Activated naive CD4-positive, alpha-beta T cell treated with anti-CD3 and anti-CD28 coated beads for 36 hours (primary cell): ENCODE measurements at places on chromosomes 7 and 10.

- no peak for DNase-seq
Observed at GRCh38 chr7:157429680-157430224, 92.9 kb downstream of the DNAJB6 start.

DNA sequence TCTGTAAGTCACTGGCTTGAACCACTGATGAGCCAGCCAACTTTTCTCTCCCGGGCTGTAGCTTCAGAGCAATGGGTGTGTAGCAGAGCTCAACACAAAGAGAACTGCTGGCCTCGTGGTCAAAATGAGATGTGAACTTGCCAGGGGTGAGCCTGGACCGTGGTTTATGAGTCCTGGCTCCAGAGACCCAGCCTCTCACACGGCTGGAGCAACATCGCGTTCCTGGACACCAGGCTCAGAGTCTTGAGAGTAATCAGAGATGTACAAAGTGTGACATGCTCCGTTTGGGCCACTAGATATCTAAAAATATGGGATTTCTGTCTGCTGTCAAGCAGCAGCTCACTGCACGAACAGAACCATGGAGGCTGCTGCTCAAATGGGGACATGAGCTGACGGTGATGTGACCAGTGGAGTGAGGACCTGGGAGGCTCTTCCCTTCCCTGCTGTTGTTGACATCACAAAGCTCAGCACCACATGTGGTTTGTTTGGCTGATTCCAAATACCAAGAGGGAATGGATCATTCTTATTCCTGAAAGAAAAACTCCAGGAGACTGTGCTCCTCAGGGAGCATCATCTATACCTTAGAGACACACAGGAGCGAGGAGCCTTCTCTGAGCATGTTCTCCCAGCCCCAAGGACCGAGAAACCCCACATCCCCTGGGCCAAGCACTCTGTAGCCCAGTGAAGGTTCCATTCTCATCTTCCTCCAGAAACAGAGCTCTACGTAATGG is 9.2 kb upstream of the SVIL start:
- DNase-seq = no peak

DNA sequence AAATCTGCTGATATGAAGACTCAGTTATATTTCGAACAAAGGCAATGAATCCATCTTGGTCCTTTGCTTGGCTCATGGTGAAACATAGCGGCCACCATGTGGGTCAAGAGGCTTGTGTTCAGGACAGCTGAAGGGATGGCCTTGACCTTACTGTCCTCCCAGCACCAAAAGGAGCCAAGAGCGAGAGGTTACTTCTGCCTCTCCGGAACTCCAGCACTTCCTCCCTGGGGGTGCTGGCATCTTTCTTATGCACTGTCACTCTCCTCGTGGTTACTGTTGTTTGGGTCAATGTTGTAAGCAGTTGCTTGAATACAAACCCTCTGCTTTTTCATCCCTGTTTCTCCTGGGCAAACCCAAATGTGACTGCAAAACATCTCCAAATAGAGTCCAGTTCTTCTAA is 100.6 kb downstream of the RBM20 start:
- no peak for DNase-seq

- no peak for DNase-seq
Observed at GRCh38 chr7:28237363-28237762, 56.8 kb upstream of the JAZF1 start.

DNA sequence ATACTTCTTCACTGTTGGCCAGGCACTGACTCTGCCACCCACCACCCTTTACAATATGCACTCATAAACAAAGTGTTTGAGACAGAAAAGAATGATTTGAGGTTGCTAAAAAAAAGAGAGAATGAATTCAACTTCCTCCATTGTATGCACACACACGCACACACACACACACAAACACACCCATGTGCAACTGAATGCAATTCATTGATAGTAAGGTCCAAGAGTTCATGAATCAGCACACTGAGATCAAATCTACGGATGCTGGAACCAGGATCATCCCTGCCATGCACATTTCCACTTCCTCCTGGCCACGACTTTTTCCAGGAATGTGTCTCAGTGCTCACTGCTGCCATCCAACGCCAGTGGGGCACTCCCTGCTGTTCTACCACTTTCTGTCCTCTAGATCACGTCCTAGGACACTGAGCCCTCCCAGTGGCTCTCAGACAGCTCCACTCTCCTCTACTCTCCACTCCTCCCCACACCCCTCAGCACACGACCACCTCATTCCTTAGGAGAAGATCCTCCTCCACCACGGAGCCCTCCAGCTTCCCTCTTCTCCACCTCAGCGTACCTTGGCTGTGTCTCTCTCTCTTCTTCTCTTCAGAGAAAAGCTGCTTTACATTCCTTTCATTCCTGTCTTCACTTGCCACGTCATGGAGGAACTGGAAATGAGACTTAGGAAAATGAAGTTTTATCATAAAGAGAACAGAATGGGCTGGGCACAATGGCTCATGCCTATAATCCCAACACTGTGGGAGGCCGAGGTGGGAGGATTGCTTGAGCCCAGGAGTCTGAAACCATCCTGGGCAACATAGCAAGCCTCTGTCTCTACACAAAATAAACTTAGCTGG is 12.0 kb upstream of the TMEM213 start:
- DNase-seq = no peak

DNA sequence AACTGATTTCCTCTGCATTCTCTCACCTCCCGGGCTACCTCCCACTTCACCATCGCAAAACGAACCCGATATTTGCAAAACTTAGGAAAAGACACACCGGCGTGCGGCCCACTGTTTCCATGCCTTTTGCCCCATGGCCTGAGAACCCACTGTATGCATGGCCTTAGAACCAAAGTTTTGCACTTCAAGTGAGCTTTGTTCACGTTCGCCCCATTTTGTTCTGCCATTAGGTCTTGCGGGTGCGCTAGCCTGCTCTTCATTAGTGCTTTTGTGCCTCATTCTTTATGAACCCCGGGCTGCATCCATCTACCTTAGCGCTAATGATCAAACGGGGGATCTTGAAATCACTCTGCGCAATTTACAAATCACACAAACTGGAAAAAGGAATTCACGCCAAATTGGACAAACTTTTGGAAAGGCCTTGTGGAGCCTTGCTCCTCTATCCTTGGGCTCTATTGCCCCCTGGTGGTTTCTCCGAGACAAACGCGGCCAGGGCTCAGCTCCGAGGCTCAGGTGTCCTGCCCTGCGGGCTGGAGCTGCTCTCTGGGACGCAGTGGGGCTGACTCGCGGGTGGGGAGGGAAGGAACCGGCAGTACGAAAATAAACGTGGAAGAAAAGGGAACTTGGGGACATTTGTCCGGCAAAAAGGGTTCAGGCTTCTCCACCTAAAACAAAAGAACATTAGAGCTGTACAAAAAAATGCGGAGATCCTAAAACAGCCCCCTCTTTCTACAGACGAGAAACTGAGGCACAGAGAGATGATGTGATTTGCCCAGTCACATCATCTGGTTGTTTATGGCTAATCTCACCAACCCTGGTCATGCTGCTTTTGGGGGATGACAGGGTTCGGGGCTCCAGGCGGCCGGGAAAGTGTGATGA is 300.4 kb upstream of the NFE2L3 start:
- peak; percentile 85 for DNase-seq

DNA sequence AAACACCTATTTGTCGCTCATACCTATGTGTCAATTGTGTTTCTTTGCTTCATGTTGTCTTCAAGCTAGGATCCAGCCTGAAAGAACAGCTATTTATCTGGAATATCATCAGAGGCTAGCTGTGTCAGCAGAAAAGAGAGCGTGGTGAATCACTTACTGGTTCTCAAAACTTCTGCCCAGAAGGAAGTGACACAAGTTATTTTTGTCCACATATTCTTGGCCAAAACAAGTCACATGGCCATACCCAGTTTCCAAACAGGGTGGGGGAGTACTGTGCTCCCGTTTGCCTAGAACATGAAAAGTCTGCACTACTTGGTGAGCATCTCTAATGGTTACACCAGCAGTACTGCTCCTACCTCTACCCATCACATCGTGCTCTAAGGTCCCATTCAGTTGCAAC is 160.9 kb upstream of the CSTF2T start:
- no peak for DNase-seq

GRCh38 chr7:108384716-108385483 is 71.3 kb downstream of the NRCAM start:
- DNase-seq = no peak

- peak; percentile 34 for DNase-seq
Observed at GRCh38 chr7:157012113-157012547, 1.7 kb upstream of the MNX1 start.

DNA sequence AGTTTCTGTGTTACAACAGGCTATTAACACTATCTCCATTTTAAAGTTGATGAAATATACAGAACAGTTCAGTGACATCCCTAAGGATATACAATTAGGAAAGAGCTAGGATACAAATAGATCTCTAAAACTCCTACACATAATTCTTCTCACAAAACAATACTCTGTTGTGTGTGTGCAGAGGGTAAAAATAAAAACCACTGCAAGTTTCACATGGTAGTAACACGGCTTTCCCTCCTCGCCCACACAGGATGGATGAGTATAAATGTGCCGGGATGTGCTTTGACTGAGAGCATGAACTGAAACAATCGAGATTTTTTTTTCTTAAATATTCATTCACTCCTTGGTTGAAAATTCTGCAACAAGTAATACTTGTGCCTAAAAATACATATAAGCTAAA is 131.5 kb upstream of the C1QL3 start:
- DNase-seq = peak; percentile 8

GRCh38 chr10:75165684-75166622 is 44.6 kb upstream of the VDAC2 start:
- peak; percentile 24 for DNase-seq

- DNase-seq = no peak
Observed at GRCh38 chr10:62323751-62324150, 50.4 kb upstream of the ZNF365 start.

- no peak for DNase-seq
Observed at GRCh38 chr10:103501186-103501585, 7.7 kb downstream of the NEURL1 start.

- DNase-seq = no peak
Observed at GRCh38 chr10:437698-438490, 251.6 kb downstream of the DIP2C start.

GRCh38 chr7:11341285-11341944 is 367.7 kb downstream of the PHF14 start:
- peak; percentile 6 for DNase-seq

DNA sequence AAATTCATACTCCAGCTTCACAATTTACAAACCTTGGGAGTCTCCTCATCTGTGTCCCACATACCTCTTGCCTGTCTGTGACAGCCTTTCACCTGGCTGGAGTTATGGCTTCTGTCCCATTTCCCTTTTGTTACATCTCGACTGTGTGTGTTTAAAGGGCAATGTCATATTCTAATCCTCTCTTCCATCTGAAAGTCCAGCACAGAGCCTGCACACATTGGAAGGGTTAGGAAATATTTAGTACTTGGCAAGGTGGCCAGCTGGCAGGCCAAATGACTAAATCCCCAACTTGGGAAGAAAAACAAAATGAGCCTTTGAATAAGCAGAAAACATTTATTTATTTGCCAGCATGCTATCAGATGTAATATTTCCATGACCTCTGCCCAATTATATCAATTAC is 120.1 kb upstream of the STK17A start:
- DNase-seq = no peak

DNA sequence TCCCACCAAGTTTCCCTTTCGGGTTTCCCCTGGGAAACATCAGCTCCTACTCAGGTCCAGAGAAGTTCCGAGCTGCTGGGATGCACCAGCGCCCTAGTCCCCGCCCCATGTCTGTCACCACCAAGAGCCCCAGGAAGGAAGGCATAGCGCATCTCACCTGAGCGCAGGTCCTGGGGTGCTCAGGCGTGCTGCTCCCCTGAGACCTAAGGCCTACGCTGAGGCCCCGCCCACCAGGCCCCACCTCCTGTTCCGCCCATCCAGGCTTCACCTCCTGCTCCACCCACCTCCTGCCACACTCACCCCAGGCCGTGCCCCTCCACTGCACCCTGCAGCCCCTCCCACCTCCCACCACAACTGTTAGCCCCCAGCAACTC is 1.2 kb upstream of the TFR2 start:
- DNase-seq = peak; percentile 15

- DNase-seq = no peak
Observed at GRCh38 chr7:780516-780915, 51.8 kb upstream of the SUN1 start.

DNA sequence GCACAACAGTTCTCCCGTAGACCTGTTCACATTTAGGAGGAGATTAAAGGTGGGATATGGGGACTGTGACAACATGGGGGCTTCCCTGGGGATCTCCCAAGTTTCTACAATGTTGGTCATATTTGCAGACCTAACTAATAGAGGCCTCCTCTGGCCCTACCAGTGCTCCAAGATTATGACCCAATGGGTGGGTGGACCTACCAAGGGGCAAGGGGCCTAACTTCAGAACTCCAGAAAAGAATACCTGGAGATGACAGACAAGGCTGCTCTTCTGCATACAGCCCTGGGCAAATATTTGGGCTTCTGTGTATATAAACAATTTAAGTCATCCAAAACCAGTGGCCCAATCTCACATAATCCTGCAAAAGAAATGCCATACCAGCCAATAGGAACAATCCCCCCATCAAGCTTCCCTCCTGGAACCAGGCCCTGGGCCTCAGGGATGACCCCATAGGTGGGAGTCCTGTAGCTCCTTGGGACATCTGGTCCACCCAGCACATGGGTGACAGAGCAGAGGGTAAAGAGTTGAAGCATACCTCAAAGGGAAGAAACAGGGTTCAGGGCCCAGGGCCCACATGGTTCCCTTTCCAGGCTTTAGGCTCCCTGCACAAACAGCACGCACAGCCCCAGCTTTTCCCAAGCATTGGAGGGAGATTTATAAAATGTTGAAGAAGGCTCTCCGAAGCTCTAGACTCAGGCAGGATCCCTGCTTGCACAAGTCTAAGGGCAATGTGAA is 86.1 kb upstream of the CHST15 start:
- no peak for DNase-seq

GRCh38 chr7:2619116-2619515 is 12.7 kb upstream of the TTYH3 start:
- DNase-seq = no peak
